ENCODE measurements at places on chromosomes 3 and 15.

GRCh38 chr3:134212967-134213665, 37.5 kb downstream of the RYK start:
- H3K27me3 ChIP-seq = no peaks in the 10 kb centered on the region
- peaks cover 40% of the 10 kb centered on the region for H3K4me1 ChIP-seq
- no peak overlapping the region for H3K4me3 ChIP-seq
- peaks cover 12% of the 10 kb centered on the region for H3K36me3 ChIP-seq

DNA sequence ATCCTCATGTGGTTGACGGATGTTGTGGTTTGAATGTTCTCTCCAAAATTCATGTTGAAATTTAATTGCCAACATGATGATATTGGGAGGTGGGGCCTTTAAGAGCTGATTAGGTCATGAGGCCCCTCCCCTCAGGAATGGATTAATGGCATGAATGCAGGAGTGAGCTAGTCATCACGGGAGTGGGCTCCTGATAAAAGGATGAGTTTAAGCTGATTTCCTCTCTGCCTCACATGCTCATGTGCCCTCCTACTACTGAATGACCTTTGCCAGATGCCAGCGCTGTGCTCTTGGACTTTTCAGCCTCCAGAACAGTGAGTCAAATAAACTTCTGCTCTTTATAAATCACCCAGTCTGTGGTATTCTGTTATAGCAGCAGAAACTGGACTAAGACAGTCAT, 111.2 kb downstream of the MYO5A start:
- peaks cover 10% of the 10 kb centered on the region for H3K36me3 ChIP-seq
- H3K27ac ChIP-seq = no peak overlapping the region
- H3K27me3 ChIP-seq = no peaks in the 10 kb centered on the region
- peaks cover 11% of the 10 kb centered on the region for H3K4me1 ChIP-seq
- DNase-seq = no peak
- no peak overlapping the region for H3K4me3 ChIP-seq

DNA sequence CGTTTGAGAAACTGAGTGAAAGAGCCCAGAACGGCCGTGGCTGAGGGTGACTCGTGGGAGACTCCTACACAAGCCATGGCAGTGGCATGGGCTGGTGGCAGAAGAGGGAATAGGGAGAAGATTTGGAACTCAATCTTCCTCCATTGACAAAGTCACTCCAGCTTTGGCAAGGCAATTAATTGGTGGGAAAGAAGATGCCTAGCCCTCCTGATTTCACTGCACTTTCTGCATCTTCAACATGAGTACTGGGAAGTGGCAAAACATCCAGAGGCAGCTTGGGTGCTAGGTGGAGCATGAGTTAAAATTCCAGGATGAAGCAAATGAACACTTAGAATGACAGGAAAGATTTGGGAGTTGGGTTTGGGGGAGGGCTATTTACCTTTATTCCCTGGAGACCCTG, 1.4 kb upstream of the TGFBR2 start:
- H3K4me1 ChIP-seq = peaks cover 40% of the 10 kb centered on the region
- peaks cover 19% of the 10 kb centered on the region for H3K36me3 ChIP-seq
- DNase-seq = no peak
- no peaks in the 10 kb centered on the region for H3K27me3 ChIP-seq
- peak overlapping the region; percentile 95 for H3K4me3 ChIP-seq

DNA sequence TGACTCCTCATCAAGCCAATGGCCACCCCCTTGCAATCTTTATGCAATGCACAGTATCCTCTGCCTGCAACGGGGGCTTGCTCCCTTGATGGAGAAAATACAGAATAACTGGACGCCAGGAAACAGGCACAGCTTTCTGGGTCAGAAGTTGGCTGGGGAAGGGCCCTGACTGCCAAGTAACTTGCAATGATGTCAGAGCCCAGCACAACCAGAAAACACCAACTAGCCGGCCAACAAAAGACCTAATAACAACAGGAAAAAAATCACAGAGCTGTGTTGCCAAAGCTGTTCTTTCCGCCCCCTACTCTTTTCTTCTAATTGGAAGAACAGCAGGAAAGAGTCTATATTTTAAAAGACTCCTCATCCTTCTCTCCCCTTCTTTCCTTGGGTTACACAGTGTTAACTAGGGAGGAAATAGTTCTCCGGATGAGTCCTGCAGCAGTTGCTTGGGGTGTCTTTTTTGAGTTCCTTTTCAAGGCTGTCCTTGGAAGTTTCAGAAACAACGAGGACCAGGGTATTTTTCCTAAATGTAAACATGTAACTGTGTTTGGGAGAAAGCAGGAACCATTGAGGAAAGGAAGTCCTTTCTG, 1.4 kb upstream of the SEMA6D start:
- DNase-seq = no peak
- H3K27ac ChIP-seq = no peak overlapping the region
- H3K4me1 ChIP-seq = no peaks in the 10 kb centered on the region
- no peaks in the 10 kb centered on the region for H3K36me3 ChIP-seq

DNA sequence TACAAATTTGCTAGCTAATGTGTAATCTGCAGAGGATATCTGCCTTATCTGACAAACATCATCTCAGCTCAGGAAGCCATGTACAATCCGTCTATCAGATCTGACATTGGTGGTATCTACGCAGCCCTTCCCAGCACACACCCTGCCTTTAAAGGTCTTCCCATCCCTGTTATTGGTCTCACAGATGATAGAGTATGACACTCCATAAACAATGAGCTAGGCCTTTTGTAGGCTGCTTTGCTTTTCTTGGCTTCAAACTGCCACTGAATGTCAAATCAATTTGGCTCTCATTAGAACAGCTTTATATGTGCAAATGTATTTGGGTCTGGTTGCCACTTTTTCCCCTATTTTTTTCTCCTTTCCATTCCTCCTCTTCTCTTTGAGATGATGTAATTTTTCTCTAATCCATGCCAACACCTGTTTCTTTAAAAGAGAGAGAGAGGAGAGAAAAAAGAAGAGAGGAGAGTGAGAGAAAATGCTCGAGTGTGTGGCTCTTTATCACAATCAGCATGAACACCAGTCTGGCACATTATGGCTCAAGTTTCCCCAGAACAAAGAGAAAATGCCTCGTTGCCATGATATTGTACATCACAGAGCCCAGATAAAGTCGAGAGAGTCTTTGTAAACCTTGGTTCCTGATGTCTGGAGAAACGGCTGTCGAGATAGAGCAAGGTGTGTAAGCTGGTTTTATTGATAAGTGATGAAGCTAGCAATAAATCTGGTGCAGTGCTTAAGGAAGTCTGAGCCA, 80.8 kb upstream of the DPH6 start:
- DNase-seq = no peak
- H3K36me3 ChIP-seq = peaks cover 3% of the 10 kb centered on the region
- no peak overlapping the region for H3K4me3 ChIP-seq
- H3K27me3 ChIP-seq = peaks cover 6% of the 10 kb centered on the region

GRCh38 chr3:141851411-141851810, 25.0 kb upstream of the ATP1B3 start:
- H3K27me3 ChIP-seq = no peaks in the 10 kb centered on the region
- no peak overlapping the region for H3K4me3 ChIP-seq
- H3K27ac ChIP-seq = no peak overlapping the region
- no peaks in the 10 kb centered on the region for H3K36me3 ChIP-seq
- no peaks in the 10 kb centered on the region for H3K4me1 ChIP-seq
- DNase-seq = no peak

DNA sequence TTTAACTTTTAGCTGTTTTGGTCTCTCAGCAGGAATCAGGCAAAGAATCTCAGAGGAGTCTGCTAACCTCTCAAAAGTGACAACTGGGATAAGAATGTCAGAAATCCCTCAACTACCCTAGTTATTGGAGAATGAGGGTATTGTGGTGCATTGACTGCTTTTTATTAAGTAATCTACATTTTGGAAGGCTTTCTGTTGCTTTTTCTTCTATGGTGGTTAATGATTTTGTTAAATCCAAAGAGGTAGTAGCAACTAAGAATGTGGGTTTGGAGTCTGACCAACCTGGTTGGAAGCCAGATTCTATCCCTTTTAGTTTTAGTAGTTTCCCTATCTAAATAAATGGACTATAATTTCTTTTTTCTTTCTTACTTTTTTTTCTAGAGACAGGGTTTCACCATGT, 94.7 kb upstream of the RNF7 start:
- H3K27ac ChIP-seq = no peak overlapping the region
- H3K36me3 ChIP-seq = no peaks in the 10 kb centered on the region
- DNase-seq = no peak
- H3K4me3 ChIP-seq = no peak overlapping the region

DNA sequence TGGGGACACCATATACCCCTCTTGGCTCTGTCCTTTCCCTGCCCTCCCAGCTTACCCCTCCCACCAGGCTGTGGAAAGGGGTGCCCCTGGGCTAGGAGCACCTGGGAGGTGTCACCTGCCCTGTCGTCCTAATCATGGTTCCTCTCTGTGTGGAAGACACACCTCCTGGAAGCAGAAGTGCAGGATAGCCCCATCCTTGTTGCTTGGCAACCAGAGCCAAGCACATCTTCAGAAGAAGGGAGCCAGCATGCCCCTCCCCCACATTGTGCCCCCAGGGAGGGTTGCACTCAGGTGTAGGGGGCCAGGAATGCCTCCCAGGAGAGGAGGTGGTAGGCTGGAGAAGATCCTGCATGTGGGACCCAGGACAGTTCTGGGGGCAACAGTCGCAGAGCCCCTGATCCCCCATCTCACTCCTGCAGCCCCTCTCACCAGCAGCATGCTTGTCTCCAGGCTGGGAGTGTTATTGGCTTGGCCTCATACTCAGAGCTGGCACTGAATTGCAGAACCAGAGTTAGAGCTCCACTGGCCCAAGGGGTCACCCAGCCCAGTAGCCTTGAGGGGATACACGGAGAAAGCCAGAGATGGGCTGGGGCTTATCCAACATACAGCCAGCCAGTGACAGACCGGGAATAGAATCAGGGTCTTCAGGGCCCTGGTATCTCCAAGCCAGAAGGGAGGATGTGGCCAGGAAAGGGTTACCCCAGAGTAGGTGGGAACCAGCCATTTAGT, 8.4 kb downstream of the RAB6B start:
- DNase-seq = no peak

- H3K36me3 ChIP-seq = no peaks in the 10 kb centered on the region
- no peak overlapping the region for H3K27ac ChIP-seq
- H3K4me1 ChIP-seq = no peaks in the 10 kb centered on the region
- H3K4me3 ChIP-seq = no peak overlapping the region
- DNase-seq = no peak
- H3K27me3 ChIP-seq = peaks cover 10% of the 10 kb centered on the region
Observed at GRCh38 chr3:193851428-193851847, 258.4 kb downstream of the OPA1 start.

DNA sequence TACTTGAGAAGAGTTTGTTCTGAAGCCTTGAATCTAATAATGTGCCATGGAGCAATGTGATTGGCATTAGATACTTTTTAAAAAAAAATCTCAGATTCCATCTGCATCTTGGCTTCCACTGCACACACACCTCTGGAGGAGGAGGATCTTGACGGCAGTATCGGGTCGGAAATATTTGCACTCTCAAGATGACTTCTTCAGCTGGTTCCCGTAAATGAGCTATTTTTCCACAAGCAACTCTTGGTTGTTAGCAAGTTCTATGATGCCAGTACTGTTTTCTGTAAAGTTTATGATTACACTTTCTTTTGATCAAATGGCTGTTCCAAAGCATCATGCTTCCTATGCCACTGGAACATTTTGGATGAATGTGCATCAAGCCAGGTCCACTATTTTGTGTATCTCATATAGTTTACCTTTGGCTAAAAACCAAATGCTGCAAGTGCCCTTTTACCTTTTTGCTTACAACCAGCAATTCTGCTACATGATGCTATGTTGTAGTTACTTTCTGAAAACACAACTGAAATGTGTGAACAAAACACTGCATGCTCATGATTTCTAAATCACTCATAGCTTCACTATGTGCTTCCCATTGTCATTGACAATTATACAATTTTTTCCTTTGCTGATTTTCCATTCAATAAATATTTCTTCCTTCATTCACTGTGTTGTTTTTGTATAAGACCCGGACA, 43.8 kb downstream of the CCR3 start:
- DNase-seq = no peak
- H3K27ac ChIP-seq = peak overlapping the region; percentile 94
- peaks cover 5% of the 10 kb centered on the region for H3K36me3 ChIP-seq
- peaks cover 83% of the 10 kb centered on the region for H3K4me1 ChIP-seq

DNA sequence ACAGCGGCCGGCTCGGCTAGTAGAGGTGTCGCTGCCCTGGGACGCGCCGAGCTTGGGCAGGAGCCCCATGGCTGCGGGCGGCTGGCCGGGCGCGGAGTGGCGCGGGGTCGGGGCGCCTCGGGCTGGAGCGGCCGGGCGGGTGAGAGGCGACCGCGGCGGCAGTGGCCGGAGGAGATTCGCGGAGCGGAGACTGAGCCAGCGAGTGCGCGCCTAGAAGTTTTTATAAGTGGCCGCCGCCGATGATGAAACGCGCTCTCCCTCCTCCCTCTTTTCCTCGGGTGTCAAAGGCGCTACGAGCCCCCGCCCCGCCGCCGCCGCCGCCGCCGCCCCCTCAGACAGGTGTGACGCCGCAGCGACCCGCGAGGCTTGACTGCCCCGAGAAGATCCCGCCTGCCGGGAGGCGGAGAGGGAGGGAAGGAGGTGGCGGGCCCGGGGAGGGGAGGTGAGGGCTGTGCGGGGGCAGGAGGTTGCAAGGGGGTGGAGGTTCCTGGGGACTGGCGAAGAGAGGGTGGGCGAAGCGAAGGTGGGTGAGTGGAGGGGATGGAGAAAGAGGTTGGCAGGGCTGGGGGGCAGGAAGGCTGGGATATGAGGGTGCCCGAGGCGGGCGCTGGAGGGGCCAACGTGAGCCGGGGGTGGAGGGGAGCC, at the start of gene SLCO2A1:
Gene SLCO2A1, minus strand, starts transcription at position 192 of the 645 bp plus-strand sequence. Its CDS starts 123 bp downstream, at position 69.
- H3K4me1 ChIP-seq = no peaks in the 10 kb centered on the region
- peaks cover 2% of the 10 kb centered on the region for H3K36me3 ChIP-seq
- DNase-seq = no peak
- H3K27ac ChIP-seq = no peak within 1 kb of the TSS
- peak within 1 kb of the TSS; percentile 43 for H3K4me3 ChIP-seq
- peaks cover 63% of the 10 kb centered on the region for H3K27me3 ChIP-seq

- H3K27ac ChIP-seq = no peak overlapping the region
- no peak overlapping the region for H3K4me3 ChIP-seq
- no peak for DNase-seq
- H3K4me1 ChIP-seq = peaks cover 5% of the 10 kb centered on the region
Observed at GRCh38 chr3:31629054-31629453, 96.3 kb downstream of the STT3B start.

GRCh38 chr15:72304596-72304995, 15.4 kb downstream of the CELF6 start:
- no peak overlapping the region for H3K4me3 ChIP-seq
- DNase-seq = no peak
- peaks cover 11% of the 10 kb centered on the region for H3K4me1 ChIP-seq
- no peak overlapping the region for H3K27ac ChIP-seq
- H3K36me3 ChIP-seq = peaks cover 2% of the 10 kb centered on the region
- H3K27me3 ChIP-seq = no peaks in the 10 kb centered on the region

GRCh38 chr3:39021029-39021428, 30.7 kb downstream of the SCN11A start:
- no peaks in the 10 kb centered on the region for H3K4me1 ChIP-seq
- H3K36me3 ChIP-seq = no peaks in the 10 kb centered on the region
- no peak for DNase-seq
- no peak overlapping the region for H3K27ac ChIP-seq
- no peak overlapping the region for H3K4me3 ChIP-seq

DNA sequence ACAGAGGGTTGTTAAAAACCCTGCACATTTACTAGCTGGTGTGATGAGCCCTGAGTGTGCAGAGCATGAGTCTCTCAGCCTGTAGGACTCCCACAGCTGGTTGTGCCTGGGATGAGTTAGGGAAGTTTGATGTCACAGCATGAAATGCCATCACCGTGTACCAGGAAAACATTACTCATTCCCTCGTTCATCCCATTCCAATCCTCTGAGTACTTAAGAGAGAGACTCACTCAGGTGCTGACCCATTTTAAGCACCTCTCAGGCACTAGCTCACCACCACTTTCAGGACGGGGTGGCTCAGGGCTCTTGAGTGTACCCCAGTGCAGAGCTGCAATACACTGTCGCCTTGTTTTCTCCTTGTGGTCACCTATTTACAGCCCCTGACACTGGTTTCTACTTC, 18.7 kb downstream of the MGLL start:
- H3K36me3 ChIP-seq = peaks cover 2% of the 10 kb centered on the region
- H3K27me3 ChIP-seq = no peaks in the 10 kb centered on the region
- no peak for DNase-seq
- no peak overlapping the region for H3K4me3 ChIP-seq

Measured in central memory CD8-positive, alpha-beta T cell (primary cell).